ENCODE measurements at places on chromosomes 12 and 14.

DNA sequence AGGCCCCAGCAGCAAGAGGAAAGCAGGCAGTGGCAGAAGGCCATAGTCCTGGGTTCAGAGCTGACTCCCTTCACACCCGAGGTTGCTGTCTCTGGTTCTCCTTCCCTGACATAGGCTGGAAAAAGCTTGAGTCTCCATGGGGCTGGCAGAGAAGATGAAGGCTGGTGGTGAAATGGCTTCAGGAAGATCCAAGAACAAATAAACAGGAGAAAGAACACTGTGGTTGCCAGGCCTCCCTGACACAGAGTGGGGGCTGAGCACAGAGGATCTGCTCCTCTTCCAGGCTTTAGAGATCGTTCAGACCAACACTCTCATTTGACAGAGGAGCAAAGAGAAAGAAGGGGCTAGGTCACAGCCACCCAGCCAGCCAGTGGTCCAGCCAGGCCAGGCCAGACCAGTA, 14.3 kb downstream of the HDAC7 start:
- no peak for DNase-seq

GRCh38 chr12:46370380-46370734, 2.2 kb downstream of the SLC38A2 start:
- no peak for DNase-seq

GRCh38 chr14:106879241-106879640, 1352.9 kb downstream of the TMEM121 start:
- DNase-seq: no peak

DNA sequence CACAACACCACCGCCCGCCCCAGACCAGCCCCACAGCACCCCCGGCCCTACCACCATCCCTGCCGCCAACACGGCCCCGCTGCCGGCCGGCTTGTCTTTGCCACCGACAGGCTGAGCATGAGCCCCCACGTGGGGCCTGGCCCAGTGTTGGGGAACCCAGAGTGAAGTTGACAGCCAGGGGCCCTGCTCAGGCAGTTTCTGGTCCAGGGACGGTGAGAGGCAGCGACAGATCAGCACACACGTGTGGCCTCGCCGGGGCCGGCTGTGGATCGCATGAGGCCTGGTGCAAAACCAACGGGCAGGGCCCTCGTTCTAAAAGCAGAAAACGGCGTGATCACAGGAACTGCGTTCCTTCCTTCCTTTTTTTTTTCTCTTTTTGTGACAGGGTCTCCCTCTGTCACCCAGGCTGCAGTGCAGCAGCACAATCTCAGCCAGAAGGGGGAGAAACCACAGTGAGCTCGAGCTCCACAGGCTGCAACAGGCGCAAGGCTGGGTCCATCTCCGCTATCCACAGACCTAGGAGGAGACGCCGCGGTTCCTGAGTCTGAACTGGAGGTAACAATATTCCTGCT, 50.5 kb upstream of the FBRSL1 start:
- DNase-seq: no peak

- no peak for DNase-seq
Measured at GRCh38 chr12:101763246-101763931, 24.1 kb upstream of the SYCP3 start.

- DNase-seq: no peak
Measured at GRCh38 chr12:5395443-5396271, 36.3 kb upstream of the NTF3 start.

DNA sequence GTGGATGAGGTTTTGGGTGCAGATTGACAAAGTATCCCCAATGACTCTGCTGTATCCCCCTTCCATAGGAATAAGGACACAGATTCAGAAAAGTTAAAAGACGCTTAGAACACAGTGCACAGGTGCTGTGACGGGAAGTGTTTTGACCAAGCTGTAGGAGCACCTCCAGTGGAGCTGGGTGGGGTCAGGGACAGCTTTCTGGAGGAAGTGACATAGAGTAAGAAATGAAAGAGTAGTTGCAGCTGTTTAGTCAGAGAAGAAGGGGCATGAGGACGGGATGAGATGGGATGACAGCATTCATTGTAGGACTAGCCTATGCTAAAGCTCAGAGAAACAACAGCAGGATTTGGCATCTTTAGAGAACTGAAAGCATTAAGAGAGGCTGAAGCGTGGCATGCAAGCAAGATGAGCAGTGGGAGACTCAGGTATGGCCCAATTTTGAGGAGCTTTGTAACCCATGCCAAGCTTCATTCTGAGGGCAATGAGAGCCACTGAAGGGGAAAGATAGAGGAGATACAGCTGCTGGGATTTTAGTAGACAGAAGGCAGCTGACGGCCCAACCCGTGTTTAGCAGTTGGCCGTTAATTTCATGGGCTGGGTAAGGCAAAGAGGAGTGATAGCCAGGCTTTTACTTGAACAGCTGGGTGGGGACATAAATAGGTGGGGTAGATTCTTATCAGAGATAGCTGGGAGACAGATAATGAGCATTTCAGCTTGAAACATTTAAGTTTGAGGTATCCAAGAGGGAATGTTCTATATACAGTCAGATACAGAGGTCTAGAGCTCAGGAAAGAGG, 131.8 kb upstream of the KRAS start:
- no peak for DNase-seq

DNA sequence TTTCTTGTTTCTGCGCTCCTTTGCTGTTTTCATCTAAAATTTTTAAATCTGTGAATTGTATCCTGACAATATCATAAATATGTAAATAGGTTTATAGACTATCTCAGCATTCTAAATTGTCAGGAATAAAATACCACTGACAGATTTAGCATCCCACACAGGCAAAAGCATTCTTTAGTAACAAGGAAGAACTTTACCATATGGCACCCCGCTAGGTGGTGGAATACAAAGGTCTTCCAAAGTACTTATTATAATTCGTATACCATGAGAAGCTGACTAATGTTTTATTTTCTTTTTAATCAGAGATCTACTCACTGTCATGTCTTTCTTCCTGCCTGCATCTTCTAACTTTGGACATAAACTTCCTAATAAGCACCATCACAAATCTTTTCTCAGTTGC, 328.8 kb upstream of the NOVA1 start:
- DNase-seq: no peak

GRCh38 chr14:36525746-36526099, 5.7 kb upstream of the NKX2-1 start:
- no peak for DNase-seq

- DNase-seq: no peak
Measured at GRCh38 chr14:61761557-61761956, 663 bp upstream of the SNAPC1 start.

- DNase-seq: no peak
Measured at GRCh38 chr14:95515080-95515489, 1.4 kb downstream of the SYNE3 start.

GRCh38 chr14:46717211-46717610, 65.6 kb upstream of the RPL10L start:
- no peak for DNase-seq

DNA sequence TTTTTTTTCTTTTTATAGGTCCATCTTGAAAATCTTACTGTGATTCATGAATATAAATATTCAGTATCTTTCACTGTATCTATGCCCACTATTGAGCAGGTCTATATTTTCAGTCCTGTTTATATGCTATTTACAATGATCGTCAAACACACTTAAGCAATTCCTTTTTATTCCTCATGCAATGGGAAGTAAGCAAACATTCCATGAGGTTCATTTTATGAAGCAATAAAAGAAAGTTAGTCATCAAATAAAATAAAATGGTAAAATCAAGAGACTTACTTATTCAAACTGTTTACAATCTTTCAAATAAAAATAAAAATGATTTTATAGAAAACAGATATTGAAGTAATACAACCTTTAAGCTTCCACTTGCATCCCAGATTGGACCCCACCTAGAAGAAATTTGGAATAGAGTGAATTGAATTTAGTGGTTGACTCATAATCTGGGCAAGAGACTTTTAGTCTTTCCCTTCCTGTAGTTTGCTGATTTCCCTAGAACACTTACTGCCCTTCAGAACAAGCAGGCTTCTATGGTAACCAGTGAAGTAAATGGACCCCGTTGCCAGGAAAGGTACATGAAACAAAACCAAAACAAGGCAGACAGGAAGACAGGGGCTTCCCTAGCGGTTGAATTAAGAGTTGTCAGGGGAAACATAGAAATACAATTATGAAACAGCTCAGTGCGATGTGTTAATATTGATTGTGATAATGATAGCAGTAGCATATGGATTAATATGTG, 241.0 kb upstream of the ATP2B1 start:
- no peak for DNase-seq

DNA sequence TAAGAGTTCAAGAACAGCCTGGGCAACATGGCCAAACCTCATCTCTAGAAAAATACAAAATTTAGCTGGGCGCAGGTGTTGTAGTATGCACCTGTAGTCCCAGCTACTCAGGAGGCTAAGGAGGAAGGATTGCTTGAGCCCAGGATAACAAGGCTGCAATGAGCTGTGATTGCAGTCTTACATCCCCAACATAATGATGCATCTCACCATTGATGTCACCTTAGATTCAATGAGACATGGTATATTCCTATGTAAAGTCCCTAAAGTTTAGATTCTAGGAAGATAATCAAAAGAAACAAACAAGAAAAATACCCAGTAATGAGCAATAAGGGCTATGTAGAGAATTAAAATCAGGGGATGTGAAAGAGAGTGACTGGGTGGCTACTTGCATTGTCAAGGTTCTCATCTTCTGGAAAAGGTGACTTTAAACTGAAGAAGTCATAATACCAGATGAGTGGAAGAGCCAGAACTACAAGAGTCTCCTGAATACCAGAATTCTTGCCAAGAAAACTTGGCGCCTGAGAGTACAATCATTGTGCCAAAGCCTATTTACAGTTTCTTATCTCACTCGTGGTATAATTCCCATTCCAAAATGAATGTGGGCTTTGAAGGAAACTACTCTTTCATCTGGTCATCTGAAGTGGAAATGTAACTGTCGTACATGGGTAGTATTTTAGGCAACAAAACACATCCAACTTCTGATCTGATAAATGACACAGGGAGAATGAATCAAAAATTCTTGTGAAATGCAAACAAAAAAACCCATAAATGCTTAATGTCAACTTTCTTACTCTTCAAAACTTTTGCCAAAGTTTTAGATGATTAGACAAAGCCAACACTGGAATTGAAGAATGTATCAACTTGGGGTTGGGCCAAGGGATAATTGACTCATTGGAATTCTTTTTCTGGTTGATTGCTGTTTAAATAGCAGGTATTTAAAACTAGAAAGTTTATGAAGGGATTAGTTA, 81.1 kb upstream of the ST8SIA1 start:
- no peak for DNase-seq

DNA sequence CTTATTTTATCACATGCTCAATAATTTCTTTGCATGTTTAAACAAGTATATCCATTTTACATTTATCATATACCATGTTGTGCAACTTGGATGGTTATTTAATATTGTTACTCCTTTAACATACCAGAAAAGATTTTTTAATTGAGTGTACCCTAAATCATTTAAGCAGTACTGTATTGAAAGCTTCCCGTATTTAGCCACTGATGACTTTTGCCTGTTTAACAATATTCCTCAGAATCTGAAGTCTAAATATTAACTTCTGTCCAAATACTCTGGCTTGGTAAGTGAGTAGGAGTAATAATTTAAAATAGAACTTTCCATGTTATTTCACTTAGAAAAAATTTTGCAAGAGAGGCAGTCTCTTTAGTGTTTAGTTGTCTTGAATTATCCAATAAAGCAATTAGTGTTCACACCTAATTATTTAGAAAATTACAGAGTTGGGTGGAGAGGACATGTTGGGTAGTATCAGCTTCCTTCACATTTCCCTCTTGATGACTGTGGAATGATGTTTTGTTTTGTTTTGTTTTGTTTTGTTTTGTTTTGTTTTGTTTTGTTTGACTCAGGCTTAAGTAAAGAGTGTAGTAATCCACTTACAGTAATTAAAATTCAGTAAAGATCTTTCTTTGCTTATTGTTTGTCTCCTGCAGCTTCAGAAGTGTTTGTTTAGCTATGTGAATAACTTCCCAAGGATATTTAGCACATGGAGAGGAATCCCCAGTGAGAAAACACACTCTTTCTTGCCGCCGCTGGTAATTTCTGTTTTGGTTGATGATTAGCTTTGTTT, 59.5 kb downstream of the DAAM1 start:
- no peak for DNase-seq

GRCh38 chr14:96698960-96699539, 98.1 kb upstream of the VRK1 start:
- DNase-seq: no peak

- no peak for DNase-seq
Measured at GRCh38 chr12:55997535-55997859, 421 bp downstream of the SUOX start.

- no peak for DNase-seq
Measured at GRCh38 chr12:54172168-54172567, 16.6 kb downstream of the SMUG1 start.

- peak; percentile 86 for DNase-seq
Measured at GRCh38 chr12:6764011-6764828, 1.9 kb upstream of the PTMS start.

- no peak for DNase-seq
Measured at GRCh38 chr12:55955344-55955743, 10.5 kb downstream of the PMEL start.

GRCh38 chr12:108080363-108080762, 48.7 kb upstream of the WSCD2 start:
- no peak for DNase-seq

- no peak for DNase-seq
Measured at GRCh38 chr12:115870021-115870420, 407.5 kb downstream of the MED13L start.

DNA sequence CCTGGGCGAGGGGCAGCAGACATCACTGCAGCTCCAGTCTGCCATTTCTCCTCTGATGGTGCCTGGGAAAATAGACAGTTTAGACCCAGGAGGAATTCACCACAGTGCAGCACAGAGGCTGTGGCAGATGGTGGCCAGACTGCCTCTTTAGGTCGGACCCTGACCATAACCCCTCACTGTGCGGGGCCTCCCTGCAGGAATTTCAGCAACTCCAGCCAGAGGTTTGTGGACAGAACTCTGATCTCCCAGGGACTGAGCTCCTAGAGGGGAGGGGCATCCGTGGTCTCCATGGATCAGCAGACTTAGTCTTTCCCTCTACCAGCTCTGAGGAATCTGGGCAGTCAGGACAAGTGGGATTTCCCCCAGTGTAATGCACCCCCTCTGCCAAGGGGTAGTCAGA, 106.5 kb downstream of the ZC3H14 start:
- DNase-seq: no peak

GRCh38 chr12:101086490-101087135, 123.4 kb downstream of the SLC5A8 start:
- no peak for DNase-seq

- DNase-seq: no peak
Measured at GRCh38 chr14:100098171-100098570, 32.9 kb downstream of the EVL start.

DNA sequence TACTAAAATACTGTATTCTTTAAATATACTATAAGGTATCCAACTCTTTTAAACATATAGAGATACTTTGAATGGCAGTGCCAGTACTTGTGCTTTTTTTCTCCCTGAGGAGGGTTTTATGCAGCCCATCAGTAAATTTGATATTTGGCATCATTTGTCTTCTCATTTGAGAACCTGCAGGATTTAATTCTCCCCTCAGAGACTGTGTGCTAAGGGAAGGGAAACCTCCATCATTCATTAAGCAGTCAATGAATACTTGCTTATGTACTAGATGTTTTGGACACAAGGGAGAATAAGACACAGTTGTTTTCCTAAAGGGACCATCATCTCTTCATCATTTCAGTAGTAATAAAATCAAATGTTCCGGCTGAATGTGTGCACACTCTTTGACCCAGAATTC, 40.8 kb downstream of the FRS2 start:
- DNase-seq: no peak

GRCh38 chr14:75522224-75522982, at the start of gene BATF:
Gene BATF, plus strand, starts transcription at chr14:75522469. Its CDS starts 214 bp downstream, at chr14:75522683.
- DNase-seq: no peak

Data from left lobe of liver (tissue), 2 donors.